ENCODE measurements at places on chromosomes 3 and 15.

DNA sequence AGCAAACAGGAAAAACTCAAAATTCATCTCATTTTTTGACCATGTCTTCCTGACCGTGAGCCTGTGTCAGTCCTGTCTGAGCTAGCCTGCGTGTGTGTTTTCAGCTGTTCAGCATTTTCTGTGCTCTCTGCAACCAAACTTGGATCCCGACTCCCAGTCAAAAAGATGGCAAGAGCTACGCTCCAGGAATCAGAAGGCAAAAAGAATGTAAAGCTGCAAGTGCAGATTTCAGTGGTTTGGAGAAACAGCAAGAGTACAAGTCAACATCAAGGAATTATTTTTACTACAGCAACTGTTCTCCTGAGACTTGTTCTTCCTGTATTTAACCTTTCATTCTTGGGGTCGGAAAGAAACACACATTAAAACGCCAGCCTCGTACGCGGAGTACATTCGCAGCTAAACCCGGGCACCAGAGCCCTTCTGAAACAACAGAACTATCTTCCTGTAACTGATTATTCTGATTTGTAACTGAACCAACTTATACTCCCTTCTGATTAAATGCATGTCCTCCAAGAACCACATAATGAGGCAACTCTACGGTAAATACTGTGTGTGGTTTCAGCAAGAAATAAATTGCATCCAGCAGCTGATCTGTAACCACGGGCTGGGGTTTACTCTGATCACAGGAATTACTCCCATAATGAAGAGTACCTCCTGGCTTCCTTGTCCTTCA is 107.4 kb downstream of the LRIG1 start:
- DNase-seq = no peak

DNA sequence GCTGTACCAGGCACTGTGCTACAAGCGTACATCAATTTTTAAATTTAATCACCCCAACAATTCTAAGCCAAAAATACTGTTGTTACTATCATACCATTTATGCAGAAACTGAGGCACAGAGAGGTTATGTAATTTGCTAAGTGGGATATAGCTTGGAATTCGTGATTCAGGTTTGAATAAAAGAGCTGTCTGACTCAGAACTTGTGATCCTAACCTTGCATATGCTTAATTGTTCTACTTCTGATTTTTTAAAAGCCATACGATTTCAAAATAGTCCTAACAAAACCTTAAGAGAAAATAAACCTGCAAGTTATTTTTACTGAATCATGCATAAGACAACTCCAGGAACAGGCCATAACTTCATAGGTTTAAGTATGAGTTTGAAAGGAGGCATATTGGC is 498.0 kb upstream of the CFAP20DC start:
- no peak for DNase-seq

GRCh38 chr3:128063865-128064264 is 11.6 kb downstream of the SEC61A1 start:
- no peak for DNase-seq

- DNase-seq = no peak
These were observed 159.8 kb upstream of the TSC22D2 start for GRCh38 chr3:150248116-150248887.

DNA sequence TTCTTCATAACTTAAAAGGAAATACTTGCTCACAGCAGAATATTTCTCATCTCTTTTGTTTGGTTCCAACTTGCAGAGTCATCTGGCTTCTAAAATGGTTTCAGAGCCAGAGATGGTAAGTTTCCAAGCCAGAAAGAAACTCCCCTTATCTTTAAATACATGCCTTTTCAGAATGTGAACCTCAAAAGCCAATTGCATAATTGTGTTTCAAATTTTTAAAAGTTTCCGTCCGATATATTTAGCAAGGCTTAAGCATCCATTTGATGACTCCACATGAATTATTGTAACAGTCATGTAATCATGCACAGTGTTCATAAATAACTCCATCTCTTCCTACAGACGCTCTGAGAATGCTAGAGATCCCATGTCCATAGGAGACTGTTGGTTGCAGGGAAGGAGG is 40.6 kb upstream of the C3orf80 start:
- DNase-seq = no peak

DNA sequence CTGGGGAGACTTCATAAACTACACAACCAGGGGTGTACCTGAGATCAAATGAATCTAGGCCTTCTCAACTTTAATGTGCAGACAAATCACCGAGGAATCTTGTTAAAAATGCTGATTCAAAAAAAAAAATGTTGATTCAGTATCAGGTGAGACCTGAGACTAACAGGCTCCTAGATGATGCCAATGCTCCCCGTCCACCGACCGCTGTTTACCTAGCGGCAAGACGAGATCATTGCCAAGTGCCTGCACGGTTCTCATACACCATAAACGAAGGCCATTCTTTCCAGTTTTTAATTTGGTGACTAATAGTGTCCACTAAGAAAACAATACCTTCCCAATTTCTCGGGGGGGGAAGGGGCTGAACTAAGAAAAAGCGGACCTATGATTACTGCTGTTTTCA is 2.5 kb upstream of the FSIP1 start:
- no peak for DNase-seq

- DNase-seq = no peak
These were observed 447.7 kb downstream of the GABRG3 start for GRCh38 chr15:27418726-27419125.

DNA sequence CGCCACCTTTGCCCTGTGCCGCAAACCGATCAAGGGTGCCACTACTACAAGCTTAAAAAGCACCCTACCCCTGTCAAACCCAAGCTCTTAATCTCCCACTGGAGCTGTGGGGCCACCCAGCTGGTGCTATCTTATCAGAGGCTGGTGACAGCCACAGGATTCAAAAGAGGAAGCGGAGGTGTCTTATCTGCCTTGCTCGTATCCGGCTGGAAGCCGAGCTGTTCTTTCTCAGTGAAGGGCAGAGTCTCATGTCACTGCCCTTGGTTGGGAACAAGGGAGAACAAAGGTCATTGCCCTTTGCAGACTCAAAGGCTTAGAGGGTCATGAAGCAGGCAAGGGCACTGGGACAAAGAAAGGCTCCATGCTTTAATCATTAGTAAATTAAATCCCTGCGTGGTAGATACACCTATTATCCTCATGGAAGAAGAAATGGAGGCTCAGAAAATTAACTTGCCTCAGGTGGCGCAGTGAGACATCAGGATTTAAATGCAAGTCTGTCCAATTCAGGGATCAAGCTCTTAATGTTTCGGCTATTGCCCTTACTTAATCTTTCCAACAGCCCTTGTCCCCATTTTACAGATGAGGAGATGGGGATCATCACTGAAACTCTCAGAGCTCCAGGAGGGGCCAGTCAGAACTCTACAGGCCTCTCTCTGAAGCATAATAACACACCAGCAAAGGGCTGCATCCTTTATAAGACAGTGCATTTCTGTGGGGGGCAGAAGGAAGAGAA is 360.0 kb upstream of the PROK2 start:
- DNase-seq = no peak

DNA sequence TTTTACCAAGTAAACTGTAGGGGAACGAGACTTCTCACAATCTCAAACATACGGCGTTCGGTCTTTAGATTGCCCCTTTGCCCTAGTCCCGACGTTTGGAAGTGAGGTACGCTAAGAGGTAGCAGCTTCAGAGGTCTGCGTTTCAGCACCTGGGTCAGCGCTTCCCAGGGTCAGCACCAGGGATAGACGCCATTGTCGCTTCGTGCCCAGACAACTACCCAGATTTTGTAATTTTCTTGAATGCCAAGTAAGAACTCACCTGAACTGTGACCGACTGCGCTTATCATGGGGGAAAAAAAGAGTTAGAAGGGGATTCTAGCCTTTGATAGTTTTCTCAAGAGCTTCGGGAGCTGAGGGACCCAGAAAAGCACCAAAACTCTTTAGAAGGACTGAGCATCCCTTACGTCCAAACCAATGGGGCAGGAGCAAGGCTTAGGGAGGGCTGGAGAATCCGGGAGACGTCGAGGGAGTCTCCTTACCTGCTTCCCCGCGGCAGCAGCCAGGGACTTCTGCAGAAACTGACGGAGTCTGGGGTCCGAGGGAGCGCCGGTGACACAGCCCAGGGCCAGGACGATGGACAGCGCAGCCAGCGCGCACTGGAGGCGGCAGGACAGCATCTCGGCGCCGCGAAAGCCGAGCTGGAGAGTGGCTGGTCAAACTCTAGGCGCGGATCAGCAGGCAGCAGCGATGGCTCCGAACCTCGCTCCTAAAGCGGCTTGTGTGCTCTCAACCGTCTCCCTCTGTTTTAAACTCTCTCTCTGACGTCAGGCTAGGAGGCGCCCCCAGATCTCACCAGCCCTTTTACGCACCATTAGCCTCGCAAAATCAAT is at the start of gene SST:
Gene SST, minus strand, starts transcription at position 720 of the 830 bp plus-strand sequence. Its CDS starts 103 bp downstream, at position 617.
- peak; percentile 60 for DNase-seq

- no peak for DNase-seq
These were observed 4.8 kb upstream of the EPHB3 start for GRCh38 chr3:184556582-184557347.

DNA sequence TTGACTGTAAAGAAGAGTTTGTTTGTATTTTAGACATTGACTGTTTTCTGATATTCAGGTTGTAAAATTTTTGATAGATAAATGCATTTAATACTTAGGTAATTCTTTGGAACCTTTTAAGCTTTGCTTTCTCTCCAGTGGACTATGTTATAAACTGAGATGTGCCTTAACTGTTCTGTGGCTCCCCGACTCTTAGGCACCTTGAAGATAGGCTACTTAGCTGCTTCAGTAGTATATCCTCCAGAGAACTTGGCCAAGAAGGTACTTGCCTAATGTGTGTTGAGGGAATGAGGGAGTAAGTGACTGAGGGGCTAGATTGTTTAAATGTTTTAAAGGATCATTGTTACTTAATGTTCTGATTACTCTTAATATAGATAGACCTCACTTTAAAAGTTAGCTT is 141.3 kb upstream of the LRRFIP2 start:
- no peak for DNase-seq

DNA sequence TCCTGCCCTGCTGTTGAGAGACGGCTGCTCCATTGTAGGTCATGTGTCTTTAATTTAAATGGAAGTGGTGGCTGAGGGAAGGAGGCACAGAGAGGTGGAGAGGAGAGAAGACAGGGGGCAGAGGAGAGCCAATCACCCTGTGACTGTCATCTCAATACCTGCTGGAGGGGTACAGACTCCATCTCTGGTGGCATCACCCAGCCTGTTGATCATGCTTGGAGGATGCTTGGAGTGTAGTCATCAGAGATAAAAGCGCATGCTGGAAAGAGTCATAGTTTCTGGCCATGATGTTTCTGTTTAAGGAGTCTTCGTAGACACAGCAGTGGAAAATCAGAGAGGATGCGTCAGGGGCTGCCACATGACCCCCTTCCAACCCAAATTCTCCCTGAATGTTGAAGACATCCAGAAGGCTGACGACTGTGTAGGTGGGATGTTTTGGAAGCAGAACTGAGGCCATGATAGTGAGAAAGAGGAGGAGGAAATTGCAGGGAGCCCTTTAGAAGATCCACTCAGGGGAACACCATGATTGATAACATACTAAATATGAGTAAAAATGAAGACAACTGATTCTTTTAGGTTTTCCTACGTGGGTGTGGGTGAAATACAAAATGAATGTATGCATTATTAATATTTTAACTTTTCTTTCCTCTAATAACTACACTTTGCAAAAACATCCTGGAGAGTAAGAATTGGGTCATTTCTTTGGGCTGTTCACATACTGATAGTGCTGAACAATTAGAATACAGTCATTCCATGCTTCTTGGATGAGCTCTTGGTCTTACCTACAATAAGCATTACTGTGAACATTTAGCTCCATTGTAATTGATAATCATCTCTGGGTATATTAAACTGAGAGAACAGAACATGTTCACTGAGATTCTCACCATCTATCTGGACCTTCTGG is 210.6 kb upstream of the ATP10A start:
- no peak for DNase-seq

- peak; percentile 21 for DNase-seq
These were observed at the start of gene ZBTB38 for GRCh38 chr3:141368062-141368924. Gene ZBTB38 (plus strand): TSS chr3:141368504. CDS start chr3:141442389, 73,885 bp downstream.

DNA sequence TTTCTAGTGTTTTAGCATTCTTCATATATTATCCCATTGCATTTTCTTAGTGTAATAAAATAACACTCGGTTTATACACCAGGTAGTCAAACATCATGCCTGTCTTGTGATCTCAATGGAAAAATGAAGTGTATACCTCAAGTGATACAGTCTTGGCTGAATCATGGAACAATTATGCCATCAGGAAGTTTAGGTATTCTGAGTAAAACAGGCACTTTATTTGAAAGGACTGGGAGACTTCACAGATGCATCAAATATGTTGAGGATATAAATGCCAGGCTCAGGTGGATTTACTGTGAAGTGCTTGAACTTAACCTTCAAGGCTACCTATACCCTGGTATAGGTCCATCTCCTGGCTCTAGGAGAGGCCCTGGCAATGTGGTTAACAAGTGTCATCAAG is 8.5 kb downstream of the TGFBR2 start:
- DNase-seq = no peak

- DNase-seq = peak; percentile 25
These were observed 848 bp upstream of the CADPS start for GRCh38 chr3:62876064-62876463.

- DNase-seq = peak; percentile 41
These were observed 110.5 kb upstream of the RAP2B start for GRCh38 chr3:153051427-153052095.

- no peak for DNase-seq
These were observed 199.5 kb downstream of the KLF13 start for GRCh38 chr15:31525988-31526665.

Data from A673 (cell line).